ENCODE measurements at places on chromosomes 7 and 10.

- no peak for DNase-seq
Measured at GRCh38 chr10:26372513-26373354, 65.4 kb upstream of the APBB1IP start.

DNA sequence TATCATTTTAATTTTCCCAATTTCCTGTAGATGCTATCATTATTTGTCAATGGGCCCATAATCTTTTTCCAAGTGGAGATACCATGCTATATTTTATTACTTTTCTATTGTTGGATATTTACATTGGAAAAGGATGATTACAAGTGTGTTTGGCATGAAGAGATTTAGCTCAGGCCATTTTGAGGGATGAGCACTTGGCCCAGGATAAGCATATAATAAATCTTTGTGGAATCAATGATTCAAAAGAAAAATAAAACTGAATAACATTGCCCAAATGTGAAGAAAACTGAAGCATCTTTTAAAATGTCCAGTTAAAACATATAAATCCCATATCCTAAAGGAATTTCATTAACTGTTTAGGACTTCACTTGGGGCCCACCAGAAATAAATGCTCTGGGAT, 260.9 kb upstream of the BMPER start:
- DNase-seq = no peak

- DNase-seq = no peak
Measured at GRCh38 chr7:11776039-11776438, 56.0 kb downstream of the THSD7A start.

GRCh38 chr10:29772403-29772802, 137.6 kb upstream of the SVIL start:
- DNase-seq = no peak

- DNase-seq = no peak
Measured at GRCh38 chr7:129574487-129574886, 37.0 kb upstream of the NRF1 start.

DNA sequence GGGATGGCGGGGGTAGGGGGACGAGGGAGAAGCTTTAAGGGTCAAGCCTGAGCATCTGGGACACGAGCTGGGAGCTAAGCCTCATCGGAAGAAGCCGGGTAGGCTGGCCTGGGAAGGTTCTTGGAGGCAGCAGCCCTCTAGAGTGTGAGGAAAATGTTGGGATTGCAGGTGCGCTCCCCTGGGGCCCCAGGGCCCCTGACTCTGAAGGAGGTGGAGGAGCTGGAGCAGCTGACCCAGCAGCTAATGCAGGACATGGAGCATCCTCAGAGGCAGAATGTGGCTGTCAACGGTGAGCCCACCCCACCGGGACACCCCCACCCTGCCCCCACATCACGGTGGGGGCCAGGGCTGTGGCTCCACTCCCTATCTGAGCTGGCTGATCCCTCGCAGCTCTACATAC, 6.9 kb downstream of the ZYX start:
- no peak for DNase-seq

DNA sequence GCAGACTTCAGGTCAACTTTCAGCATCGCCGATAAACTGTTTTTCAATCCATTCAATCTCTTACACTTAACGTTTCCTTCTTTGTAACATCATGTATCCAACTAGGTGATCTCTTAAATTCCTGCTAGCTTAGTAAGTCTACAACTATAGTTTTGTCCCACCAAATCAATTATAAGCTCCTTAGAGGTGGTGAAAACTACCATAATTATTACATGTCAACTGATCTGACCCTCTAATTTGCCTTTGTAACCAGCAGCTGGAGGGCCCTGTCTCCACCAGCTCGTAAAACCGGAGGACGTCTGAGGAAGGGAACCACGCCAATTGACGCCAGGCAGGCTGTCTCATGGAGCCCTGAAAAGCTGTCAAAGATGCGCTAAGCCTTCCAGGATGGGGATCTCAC, 113.4 kb downstream of the ABCC2 start:
- no peak for DNase-seq
